ENCODE measurements at places on chromosomes 13 and 19.

- DNase-seq = no peak
These were observed 36.1 kb upstream of the EIF3G start for GRCh38 chr19:10155839-10156238.

- no peak for DNase-seq
These were observed 4.3 kb upstream of the IFNL2 start for GRCh38 chr19:39263912-39264305.

DNA sequence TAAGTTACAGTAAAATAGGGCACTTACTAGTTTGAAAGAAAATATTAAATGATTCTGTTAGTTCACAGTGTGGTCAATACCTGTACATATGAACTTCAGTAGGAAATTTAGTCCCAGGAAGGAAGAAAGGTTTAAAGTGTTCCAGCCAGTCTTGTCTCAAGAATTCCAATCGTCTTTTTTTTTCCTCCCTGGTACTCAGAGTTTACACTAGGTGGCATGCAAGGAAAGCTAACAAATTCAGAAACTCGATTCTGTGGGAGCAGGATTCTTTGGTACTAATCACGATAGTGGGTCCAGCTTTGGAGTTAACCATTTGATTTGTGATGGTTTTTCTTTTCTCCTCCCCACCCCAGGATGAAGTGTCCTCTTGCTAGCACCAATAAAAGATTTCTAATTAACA lies 43.6 kb downstream of the POLR1D start:
- DNase-seq = no peak

GRCh38 chr13:75985132-75985531 lies 349.0 kb downstream of the LMO7 start:
- no peak for DNase-seq

DNA sequence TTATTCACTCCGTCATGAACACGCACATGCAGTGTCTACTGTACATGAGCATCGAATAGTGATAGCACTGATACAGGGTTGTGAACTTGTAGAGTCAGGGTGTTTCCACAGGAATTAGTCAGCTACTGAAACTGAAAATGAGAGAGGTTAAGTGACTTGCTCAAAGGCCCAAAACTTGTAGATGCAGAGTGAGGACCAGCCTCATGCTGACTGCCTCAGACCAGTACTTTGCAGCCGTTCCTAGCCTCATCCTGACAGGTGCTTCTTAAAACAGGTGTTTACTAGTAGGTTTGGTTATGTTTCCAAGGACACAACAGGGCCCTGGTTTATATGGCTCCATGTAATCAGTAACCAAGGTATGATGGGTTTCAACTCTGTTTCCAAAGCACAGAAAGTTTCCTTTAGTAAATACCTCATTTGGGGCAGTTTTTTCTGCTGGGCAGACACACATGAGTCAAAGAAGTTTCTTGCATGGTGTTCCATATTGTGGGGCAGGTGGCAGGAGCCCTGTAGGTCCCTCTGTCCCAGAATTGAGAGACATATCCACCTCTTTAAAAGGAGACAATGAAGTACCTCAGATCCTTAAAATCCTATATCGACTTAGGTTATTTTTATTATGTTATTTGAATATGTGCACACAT lies 16.0 kb downstream of the FGF9 start:
- DNase-seq = no peak

DNA sequence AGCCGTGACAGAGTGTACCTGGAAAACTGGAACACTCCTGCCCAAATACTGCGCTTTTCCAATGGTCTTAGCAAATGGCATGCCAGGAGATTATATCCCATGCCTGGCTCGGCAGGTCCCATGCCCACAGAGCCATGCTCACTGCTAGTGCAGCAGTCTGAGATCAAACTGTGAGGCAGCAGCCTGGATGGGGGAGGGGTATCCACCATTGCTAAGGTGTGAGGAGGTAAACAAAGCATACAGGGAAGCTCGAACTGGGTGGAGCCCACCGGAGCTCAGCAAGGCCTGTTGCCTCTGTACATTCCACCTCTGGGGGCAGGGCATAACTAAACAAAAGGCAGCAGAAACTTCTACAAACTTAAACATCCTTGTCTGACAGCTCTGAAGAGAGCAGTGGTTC lies 10.5 kb downstream of the CYP2A13 start:
- no peak for DNase-seq

DNA sequence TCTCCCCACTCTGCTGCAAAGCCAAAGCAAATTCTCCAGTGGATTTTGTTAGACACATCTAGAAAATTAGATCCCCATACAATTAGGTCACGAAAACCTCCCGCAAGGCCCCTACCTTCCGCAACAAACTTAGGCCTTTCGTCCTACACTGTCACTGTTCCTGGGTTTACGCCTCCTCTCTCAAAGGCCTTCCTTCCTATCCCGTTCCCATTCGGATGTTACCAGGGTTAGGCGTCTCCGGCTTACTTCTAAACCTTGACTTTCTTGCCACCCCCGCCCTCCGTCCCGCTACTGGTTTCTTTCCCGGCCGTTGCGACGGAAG lies 754 bp downstream of the RNF6 start:
- DNase-seq = no peak

- DNase-seq = no peak
These were observed 1.2 kb upstream of the CDC34 start for GRCh38 chr19:530134-531008.

GRCh38 chr13:78078168-78078567 lies 159.5 kb upstream of the EDNRB start:
- DNase-seq = no peak

DNA sequence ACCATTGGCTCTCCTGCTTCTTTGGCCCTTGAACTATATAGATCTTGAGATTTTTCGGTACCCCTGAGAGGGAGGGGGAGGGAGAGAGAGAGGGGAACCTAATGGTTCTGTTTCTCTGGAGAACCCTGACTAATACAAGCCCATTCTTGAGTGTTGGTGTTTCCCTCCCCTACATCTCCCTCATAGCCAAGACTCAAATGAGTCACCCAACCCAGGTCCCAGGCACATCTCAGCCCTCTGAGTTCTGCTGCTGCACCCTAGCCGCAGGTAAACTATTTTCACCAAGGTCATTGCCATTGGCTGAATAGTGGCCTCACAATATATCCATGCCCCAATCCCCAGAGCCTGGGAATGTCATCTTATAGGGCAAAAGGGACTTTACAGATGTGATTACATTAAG lies 225.8 kb upstream of the MAB21L1 start:
- no peak for DNase-seq
